Amygdala (tissue), 56 donors: ENCODE measurements at places on chromosomes 7 and 10.

- DNase-seq, result no peak
These were observed 57.2 kb upstream of the TMEM196 start for GRCh38 chr7:19830604-19831003.

DNA sequence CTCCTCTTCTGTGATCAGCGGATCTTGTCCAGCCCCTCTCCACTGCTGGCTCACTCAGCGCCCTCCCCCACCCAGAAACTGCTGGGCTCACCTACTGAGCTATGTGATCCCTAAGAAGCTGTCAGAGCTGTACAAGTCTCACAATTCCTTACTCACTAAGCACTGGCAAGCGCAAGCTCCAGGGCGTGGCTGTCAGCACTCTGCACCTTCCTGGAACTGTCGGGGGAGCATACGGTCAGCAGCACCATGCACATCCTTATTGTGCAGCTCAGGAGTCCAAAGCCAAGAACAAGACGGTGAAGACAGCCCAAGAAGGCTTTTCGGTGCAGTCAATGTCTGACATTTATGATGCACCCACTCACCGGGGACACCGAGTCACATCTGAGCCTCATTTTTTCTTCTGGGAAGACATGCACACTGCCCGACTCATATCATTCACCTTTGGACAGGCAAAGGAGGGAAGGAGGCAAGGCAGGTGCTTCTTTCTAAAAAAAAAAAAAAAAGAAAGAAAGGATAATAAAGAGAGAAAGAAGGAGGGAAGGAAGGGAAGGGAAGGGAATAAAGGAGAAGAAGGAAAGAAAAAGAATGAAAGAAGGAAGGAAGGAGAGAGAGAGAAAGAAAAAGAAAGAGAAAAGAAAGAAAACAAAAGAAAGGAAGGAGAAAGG is 56.3 kb downstream of the ASB13 start:
- no peak for DNase-seq

DNA sequence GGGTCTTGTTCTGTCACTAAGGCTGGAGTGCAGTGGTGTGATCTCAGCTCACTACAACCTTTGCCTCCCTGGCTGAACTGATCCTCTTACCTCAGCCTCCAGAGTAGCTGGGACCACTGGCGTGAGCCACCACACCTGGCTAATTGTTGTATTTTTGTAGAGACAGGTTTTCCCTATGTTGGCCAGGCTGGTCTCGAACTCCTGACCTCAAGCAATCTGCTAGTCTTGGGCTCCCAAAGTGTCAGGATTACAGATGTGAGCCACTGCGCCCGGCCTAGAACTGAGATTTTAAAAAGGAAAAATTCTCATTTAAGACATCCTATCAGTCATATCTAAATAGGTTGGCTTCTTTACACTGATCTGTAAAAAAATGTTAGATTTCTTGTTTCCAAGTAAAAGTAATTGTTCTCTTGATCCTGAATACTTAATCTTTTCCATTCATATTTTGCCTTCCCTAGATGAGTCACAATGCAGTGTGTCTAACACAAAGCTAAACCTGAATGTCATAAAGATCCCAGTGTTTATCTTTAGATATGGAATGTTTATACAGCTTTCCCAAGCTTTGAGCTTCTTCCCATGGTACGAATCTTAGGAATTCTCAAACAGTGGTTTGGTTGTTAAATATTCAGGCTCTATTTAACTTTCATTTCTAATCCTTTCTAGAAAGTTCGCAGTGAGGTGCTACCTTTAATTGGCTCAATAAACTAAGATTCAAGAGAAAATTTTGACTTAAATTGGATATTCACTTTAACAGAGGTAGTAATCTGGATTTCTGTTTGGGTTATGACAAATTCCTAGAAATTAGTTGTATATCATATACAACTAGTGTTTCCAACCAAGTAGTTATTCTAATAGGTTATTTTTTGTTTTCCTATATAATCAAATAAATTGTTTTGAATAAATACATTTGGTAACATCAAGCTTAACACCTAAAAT is 12.1 kb upstream of the LAMB1 start:
- no peak for DNase-seq

DNA sequence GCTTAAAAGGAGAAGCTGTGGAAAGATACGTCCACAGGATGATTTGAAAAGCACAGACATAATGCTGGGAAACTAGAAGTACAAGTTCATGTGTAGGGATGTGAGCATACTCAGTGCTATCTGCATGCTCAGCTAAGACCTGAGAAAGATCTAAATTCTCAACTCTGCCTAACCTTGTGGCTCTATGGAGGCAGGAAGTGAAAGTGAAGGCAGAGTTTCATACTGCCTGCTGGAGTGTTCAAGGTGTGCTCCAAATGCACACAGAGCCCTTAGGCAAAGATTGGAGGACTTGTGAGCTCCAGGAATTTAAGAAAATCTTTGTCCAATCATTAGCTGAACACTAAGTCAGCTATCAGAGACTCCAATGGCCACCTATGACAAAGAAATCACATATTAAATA is 190.9 kb downstream of the RNLS start:
- no peak for DNase-seq

GRCh38 chr7:19930851-19931250 is 157.4 kb upstream of the TMEM196 start:
- DNase-seq, result no peak

- DNase-seq, result no peak
These were observed 13.1 kb downstream of the RPS24 start for GRCh38 chr10:78046711-78047269.
